ENCODE measurements at places on chromosomes 5 and 9.

DNA sequence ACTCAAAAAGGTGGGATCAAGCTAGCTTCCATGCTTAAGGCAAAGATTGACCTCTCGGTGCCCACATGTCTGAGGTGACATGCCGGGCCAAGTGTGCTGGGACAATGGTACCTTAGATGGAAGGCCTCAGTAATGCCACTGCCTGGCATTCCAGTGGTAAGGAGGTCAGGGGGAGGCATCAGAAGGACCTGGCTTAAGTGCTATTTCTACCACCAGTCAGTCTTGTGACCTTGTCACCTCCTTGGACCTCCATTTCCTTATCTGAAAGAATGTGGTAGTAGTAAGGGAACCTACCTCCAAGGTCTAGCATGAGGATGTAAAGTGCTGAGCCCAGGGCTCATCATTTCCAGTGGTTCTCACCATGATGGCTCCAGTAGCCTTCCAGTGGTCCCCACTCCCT lies 8.9 kb downstream of the C5orf52 start:
- DNase-seq = no peak

DNA sequence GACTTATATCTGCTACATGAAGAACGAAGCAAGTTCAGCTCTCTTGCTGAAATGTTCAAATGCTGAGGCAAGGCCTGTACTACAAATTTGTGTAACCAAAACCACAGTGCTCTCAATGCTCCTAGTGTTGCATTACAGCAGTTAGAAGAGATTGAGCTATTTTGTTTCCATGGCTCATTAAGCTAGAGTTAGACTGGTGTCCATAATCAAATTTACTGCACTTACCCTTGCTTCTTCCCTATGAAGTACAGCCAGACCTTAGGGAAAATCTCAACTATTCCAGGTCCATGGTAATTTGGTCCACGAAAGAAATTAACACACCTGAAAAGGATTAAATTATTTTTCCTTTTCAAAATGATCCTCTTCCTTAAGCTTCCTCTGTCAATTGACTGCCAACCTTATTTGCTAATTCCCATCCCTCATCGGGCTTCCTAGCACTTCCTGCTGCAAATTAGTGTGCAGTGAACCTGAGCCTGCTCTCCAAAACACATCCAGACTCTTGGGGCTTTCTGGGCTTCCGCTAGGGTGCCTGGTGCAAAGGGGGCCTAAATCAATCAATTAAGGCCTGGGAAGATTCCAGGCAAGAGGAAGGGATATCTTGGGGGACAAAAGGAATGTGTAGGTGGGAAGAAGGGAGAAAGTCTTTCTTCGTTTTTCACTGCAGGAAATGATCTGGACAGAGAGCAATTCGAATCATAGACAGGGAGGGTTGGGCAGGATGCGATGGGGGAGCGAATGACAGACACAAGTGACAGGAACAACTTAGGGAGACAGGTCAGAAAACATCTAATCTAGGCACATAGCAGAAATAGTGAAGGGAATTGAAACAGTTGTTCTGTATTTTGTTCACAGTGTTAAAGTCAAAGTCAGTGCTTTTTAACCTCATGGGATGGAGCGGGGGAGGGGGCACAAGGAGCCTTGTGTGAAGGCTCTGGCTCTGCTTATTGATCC lies 542.4 kb downstream of the RAB3C start:
- DNase-seq = no peak

GRCh38 chr5:103374473-103374963 lies 116.0 kb downstream of the MACIR start:
- DNase-seq = no peak

GRCh38 chr5:160641405-160641804 lies 210.6 kb downstream of the ATP10B start:
- no peak for DNase-seq

GRCh38 chr9:116979456-116979855 lies 292.4 kb downstream of the TRIM32 start:
- no peak for DNase-seq

GRCh38 chr5:22063717-22064116 lies 789.4 kb downstream of the CDH12 start:
- no peak for DNase-seq

DNA sequence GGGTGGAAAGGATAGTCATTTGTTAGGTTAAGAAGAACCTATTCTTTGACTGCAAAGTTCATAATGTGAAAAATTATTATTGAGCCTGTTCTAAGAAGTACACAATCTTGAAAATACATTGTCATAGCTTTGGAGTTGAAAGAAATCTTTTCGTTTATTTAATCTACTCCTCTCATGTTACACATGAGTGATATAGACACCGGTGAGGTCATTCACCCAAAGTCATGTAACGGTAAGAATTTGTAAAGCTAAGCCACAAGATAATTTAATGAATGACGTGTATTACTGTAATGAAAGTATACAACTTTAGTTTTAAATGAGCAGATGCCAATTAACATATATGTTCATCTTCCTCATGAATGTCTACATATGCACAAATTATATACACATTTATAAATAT lies 284.1 kb upstream of the PDE4D start:
- no peak for DNase-seq

- DNase-seq = peak; percentile 64
These were observed 378.9 kb downstream of the KCTD16 start for GRCh38 chr5:144549580-144549979.

- no peak for DNase-seq
These were observed 296.8 kb downstream of the EBF1 start for GRCh38 chr5:158802941-158803341.

- DNase-seq = no peak
These were observed 132.2 kb downstream of the ARL15 start for GRCh38 chr5:54178207-54178606.
